ENCODE measurements at places on chromosomes 6 and 20.

- no peak for DNase-seq
Measured at GRCh38 chr6:158002249-158002950, 20.7 kb downstream of the SYNJ2 start.

- DNase-seq = no peak
Measured at GRCh38 chr6:106434530-106434929, 74.0 kb downstream of the CRYBG1 start.

DNA sequence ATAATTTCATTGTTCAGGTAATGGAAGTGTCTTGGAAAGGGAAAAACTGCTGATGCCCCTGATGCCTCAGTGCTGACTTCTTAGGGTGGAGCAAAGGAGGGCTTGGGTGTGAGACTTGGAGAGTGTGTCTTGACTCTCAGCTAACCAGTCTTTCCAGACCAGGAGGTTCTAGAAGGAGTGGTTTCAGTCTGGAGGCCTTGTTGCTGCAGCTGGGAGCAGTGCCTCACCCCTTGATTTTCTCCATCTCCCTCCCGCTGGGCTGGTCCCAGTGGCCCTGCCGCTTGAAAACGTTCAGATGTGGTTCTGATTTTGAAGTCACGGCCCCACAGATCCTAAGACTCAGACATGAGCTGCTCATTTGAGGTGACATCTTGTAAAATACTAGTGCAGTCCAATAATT lies 5.4 kb downstream of the DSP start:
- DNase-seq = no peak

GRCh38 chr6:166514196-166514595 lies 72.3 kb downstream of the RAMACL start:
- no peak for DNase-seq

Measured in stimulated activated CD4-positive, alpha-beta T cell treated with anti-CD3 and anti-CD28 coated beads, Interleukin-1b, Interleukin-23, amount 100 ng/mL, for 1 hour (primary cell).